ENCODE measurements at places on chromosomes 4 and X. TPM values are rescaled to one million over a fixed set of nuclear protein-coding genes. Genes with fewer than 3 reads are reported as not detected.
A peak's percentile ranks its signal among the peaks of the same experiment; 100 is the strongest.

- DNase-seq = no peak
Observed at GRCh38 chrX:154091678-154092077, 5.8 kb downstream of the MECP2 start.

Gene CSN1S1
- not detected for total RNA-seq

DNA sequence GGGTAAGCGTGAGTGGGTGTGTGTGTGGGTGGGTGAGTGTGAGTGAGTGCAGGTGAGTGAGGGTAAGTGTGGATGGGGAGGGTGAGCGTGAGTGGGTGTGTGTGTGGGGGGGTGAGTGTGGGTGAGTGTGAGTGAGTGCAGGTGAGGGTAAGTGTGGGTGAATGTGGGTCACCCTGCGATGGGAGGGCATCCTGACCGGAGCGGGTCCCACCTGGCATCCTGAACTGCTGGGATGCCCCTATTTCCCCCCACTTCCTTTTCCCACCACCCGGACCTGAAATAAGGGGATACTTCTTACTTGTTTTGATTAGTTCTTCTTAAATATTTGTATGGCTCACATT is 49.5 kb downstream of the ING2 start:
- no peak for DNase-seq

Gene DDIT4L
- total RNA-seq = not detected

- no peak for DNase-seq
Observed at GRCh38 chrX:114584375-114584943, 573 bp downstream of the HTR2C start.

DNA sequence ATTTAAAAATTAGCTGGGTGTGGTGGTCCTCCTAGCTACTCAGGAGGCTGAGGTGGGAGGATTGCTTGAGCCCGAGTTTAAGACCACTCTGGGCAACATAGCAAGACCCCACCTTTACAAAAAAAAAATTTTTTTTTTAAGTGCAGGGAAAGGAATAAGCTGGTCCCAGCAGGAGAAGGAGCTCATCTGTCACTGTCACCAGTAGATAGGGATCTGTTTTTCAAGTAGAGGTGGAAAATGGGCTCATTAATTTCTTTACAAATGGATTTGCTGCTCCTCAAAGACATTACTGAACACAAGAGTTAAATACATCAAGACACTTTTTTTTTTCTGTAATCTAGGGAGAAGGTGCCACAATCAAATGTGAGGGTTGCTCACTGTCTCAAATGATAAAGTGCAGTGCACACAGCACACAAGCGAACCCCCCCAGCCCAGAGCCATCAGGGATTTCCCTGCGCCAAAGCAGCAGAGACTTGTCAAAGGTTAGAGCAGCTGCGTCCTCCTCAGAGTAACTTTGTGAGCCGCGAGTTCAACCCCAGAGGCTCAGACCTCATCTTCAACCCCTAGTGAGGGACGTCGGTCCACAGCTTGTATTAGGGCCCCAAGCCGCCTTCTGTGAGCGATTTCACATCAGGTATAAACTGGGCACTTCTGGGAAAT is 14.3 kb upstream of the MTNR1A start:
- no peak for DNase-seq

GRCh38 chr4:3487861-3488260 is 24.8 kb downstream of the DOK7 start:
- no peak for DNase-seq

- DNase-seq = no peak
Observed at GRCh38 chr4:62209757-62210485, 1009.8 kb downstream of the ADGRL3 start.

- DNase-seq = no peak
Observed at GRCh38 chrX:123324625-123325024, 140.5 kb downstream of the GRIA3 start.

Gene FAM9C
- not detected for total RNA-seq

GRCh38 chr4:53711926-53712325 is 120.6 kb upstream of the LNX1 start:
- DNase-seq = no peak

DNA sequence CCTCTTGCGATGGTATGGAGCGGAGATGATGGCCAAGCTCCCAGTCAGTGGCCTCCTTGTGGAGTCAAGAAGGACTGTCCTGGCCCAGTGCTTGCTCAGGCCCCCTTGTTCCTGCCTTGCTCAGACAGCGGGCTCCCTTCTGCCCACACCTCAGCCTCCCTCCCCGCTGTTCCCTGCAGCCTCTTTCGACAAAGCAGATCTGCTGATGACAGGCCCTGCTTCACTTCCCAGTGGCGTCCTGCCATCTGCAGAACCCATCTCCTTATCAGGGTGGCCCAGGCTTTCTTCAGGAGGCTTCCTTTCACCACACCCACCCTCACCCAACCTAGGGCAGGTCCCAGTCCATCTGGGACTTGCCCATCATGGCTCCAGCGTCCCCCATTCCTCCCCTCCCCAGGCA is 80.0 kb downstream of the CLDN34 start:
- no peak for DNase-seq

Gene CNOT6L
- total RNA-seq = 122 TPM

Gene SOWAHD
- 0.55 TPM for total RNA-seq

- no peak for DNase-seq
Observed at GRCh38 chr4:173261052-173261451, 73.1 kb downstream of the HMGB2 start.

GRCh38 chrX:79107891-79108718 is 36.4 kb upstream of the GPR174 start:
- DNase-seq = peak; percentile 5

DNA sequence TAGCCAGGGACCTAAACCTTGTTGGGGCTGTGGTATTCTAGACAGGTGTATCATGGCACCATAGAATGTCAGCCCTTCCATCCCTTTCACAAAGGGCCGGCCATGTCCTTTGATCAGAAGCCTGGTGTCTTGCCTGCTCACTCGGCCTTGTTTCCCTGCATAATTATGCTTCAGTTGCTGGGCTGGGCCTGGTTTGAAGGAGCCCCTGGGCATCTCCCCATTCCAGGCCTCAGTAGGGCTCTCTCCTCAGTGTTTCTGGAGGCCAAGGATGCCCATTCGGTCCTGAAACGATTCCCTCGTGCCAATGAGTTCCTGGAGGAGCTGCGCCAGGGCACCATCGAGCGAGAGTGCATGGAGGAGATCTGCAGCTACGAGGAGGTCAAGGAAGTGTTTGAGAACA is 4.5 kb downstream of the PRRG3 start:
- DNase-seq = no peak

Gene SLIT2
- not detected for total RNA-seq

DNA sequence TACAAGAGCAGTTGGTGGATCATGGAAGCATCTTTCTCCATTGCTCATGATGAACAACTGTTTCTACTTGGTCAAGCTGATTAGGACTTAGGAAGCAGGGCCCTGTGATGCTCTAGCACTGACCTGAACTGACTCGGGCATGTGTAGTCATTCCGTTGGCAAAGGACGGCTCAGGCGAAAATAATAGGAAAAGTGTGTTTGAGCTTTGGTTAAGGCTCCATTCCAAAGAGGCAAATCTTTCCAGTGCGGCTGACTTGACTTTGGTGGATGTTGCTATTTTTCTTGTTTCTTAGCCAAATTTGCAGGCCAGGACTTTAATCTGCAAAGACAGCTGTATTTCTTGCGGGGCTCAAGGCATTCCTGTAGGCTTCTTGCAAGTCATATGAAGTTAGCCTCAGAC is 39.5 kb downstream of the ZNF518B start:
- no peak for DNase-seq

DNA sequence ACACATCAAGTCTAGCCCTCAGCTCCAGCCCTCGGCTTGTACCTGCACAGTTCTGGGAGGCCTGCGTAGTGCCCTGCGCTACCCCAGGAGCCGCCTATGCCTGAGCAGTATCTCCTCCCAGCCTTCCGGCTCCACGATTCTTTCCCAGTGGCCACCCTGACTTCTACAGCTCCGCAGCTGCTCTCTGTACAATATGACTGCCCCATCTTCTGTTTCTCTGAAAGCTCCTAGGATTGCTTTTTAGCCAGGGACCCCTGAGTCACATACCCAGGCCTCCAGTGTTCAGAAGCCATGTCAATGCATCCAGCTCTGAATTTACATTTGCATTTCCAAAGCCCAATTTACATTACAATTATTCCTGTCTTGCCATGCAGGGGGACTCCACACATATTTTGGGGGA is 135.5 kb downstream of the PJA1 start:
- DNase-seq = no peak

DNA sequence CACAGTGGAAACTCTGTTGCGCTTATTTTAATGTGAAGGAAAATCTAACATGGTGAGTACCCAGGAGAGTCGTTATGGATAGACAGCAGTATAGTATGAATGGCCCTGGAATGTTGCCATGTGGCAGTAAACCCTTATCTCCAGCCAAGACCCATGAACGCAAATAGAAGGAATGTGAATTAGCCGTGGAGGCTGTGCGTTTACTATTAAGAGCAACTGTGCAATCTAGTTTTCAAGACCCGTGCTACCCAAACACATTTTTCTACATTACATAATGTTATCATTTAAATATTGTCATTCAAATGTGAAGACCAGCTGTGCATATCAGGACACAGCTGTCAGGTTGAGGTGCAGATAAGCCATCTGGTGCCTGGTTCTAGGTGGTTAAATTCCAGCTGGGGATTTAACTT is 13.3 kb upstream of the AGA start:
- DNase-seq = no peak
